ENCODE measurements at places on chromosomes 7 and 10. TPM values are rescaled to one million over a fixed set of nuclear protein-coding genes. Genes with fewer than 3 reads are reported as not detected.
A peak's percentile ranks its signal among the peaks of the same experiment; 100 is the strongest.

DNA sequence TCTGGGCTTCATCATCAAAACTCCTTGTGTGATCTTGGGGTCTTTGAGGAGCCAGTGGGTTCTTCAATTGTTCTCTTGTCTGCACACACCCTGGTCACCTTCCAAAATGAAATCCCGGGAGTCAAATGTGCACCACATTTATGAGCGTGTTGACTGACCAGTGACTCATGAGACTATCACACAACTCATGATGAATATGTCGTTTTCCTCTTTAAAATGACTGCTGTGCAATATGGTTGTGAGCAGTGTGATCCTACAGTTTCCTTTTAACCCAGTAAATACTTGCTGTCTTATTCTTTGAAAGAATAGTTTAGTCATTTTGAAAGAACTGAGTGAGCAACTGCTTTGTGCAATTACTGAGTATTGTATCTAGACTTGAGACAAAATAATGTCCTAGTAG, 149.2 kb downstream of the DYNC1I1 start:
- H3K4me1 ChIP-seq = peaks cover 9% of the 10 kb centered on the region
- no peaks in the 10 kb centered on the region for H3K36me3 ChIP-seq
- H3K4me3 ChIP-seq = no peak overlapping the region
- H3K27ac ChIP-seq = no peak overlapping the region
- no peak for DNase-seq

The INHBA gene
- 0.23 TPM for total RNA-seq

The KLHL7 gene
- 12.6 TPM for total RNA-seq

GRCh38 chr7:54785261-54785660, 26.2 kb upstream of the SEC61G start:
- DNase-seq = no peak
- H3K36me3 ChIP-seq = no peaks in the 10 kb centered on the region
- H3K4me1 ChIP-seq = peaks cover 2% of the 10 kb centered on the region
- H3K27ac ChIP-seq = no peak overlapping the region
- no peak overlapping the region for H3K4me3 ChIP-seq
- H3K27me3 ChIP-seq = no peaks in the 10 kb centered on the region

DNA sequence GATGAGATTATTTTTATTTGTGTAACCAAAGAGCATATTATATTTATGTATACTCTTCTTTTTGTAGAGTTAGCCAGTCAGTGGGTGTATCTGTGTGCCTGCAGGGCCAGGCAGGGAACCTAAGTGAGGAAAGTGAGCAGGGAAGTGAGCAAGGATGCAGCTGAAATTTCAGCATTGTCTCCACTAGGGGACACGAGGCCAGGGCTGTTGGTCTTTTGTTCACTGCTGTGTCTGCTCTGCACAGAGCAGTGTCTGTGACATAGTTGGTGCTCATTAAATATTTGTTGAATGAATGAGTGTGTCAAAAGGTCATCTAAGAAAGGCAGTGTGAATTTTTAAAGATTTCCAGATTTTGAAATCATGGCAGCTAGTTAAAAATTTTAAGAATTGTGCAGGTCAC, 51.8 kb downstream of the SUGCT start:
- H3K4me3 ChIP-seq = no peak overlapping the region
- no peaks in the 10 kb centered on the region for H3K27me3 ChIP-seq
- H3K36me3 ChIP-seq = peaks cover 4% of the 10 kb centered on the region
- H3K27ac ChIP-seq = no peak overlapping the region
- DNase-seq = no peak
- H3K4me1 ChIP-seq = no peaks in the 10 kb centered on the region

GRCh38 chr10:26479766-26480492, 41.8 kb downstream of the APBB1IP start:
- no peaks in the 10 kb centered on the region for H3K36me3 ChIP-seq
- DNase-seq = no peak
- peak overlapping the region; percentile 28 for H3K27ac ChIP-seq

The ADAMTS14 gene
- 0.09 TPM for total RNA-seq

The SPDYE3 gene
- not detected for total RNA-seq

GRCh38 chr7:138645284-138645683, 55.9 kb downstream of the SVOPL start:
- no peak overlapping the region for H3K4me3 ChIP-seq
- H3K36me3 ChIP-seq = no peaks in the 10 kb centered on the region
- H3K4me1 ChIP-seq = no peaks in the 10 kb centered on the region
- DNase-seq = no peak
- no peak overlapping the region for H3K27ac ChIP-seq

- H3K27me3 ChIP-seq = no peaks in the 10 kb centered on the region
- peak overlapping the region; percentile 62 for H3K27ac ChIP-seq
- DNase-seq = no peak
- H3K4me1 ChIP-seq = no peaks in the 10 kb centered on the region
- peaks cover 4% of the 10 kb centered on the region for H3K36me3 ChIP-seq
- no peak overlapping the region for H3K4me3 ChIP-seq
Measured at GRCh38 chr7:2757904-2758672, 70.1 kb downstream of the AMZ1 start.

DNA sequence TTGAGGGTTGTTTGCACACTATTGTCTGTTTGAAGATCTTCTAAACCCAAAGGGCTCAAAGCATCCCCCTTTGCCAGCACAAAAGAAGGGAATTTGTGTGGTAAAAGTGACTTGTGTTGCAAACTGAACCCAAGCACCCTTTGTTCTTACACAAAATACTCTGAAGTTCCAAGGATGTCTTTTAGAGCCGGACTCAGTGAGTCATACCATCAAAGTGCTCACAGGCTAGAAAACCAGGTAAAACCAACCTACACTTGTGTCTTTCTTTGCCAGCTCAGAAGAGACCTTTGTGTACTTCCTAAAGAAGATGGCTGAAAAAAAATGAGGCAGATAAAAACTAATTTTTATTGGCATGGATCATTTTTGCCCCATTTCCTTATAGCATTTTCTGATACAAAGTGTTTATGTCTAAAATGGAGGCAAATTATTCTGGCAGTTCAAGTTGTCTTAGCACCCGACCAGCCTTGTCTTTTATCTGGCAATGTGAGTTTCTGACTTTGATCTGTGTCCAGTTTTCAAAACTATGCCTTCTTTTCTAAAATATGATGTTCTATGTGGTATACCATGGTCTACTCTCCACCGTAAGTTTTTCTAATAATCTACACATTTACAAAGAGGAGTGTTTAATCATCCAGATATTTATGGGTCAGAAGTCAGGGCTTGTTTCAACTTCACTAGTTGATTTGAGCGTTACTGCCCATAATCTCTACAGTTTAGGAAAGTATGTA, 128.4 kb upstream of the FZD1 start:
- no peak for DNase-seq
- no peak overlapping the region for H3K27ac ChIP-seq
- H3K27me3 ChIP-seq = no peaks in the 10 kb centered on the region
- no peaks in the 10 kb centered on the region for H3K4me1 ChIP-seq
- no peak overlapping the region for H3K4me3 ChIP-seq

GRCh38 chr7:116798232-116798631, 64.2 kb upstream of the CAPZA2 start:
- H3K4me1 ChIP-seq = peaks cover 9% of the 10 kb centered on the region
- DNase-seq = no peak
- H3K27ac ChIP-seq = no peak overlapping the region
- H3K4me3 ChIP-seq = no peak overlapping the region
- H3K27me3 ChIP-seq = no peaks in the 10 kb centered on the region

DNA sequence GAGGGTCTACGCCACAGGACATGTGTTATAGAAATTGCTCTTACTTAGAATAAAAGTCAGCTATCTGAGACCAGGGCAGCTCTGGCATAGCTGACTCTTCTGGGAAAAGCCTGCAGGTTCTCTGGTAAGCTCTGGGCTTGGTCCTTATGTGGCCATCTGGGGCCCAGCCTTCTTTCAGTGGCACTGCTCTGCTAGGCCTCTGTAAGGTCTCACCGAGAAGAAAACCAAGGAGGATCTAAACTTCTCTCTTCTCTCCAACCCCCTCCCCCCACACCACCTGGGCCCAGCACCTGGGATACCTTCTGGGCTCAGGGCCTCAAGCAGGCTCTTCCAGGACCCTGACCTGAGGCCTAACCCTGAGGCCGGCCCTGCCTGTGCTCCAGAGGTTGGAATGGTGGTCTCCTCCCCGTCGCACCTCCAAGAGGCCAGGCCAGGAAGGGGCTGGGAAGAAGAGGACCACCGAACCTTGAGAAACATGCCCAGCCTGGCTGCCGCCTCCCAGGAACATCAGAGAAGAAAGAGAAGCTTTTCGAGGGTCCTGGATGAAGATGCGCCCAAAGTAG, 323.6 kb downstream of the GFRA1 start:
- DNase-seq = no peak
- no peaks in the 10 kb centered on the region for H3K36me3 ChIP-seq
- no peak overlapping the region for H3K27ac ChIP-seq
- H3K27me3 ChIP-seq = no peaks in the 10 kb centered on the region

The CHCHD2 gene
- 169 TPM for total RNA-seq

The HPS1 gene
- total RNA-seq = 19.9 TPM

The PAPSS2 gene
- 24.3 TPM for total RNA-seq

GRCh38 chr7:102262546-102262945, 24.1 kb upstream of the SH2B2 start:
- H3K27me3 ChIP-seq = no peaks in the 10 kb centered on the region

The STEAP1B gene
- total RNA-seq = 0.08 TPM

- H3K36me3 ChIP-seq = no peaks in the 10 kb centered on the region
- H3K27me3 ChIP-seq = no peaks in the 10 kb centered on the region
- H3K4me1 ChIP-seq = no peaks in the 10 kb centered on the region
- no peak overlapping the region for H3K27ac ChIP-seq
- H3K4me3 ChIP-seq = no peak overlapping the region
Measured at GRCh38 chr10:31143331-31143935, 111.8 kb upstream of the ZNF438 start.

The NEBL gene
- total RNA-seq = 1.3 TPM

DNA sequence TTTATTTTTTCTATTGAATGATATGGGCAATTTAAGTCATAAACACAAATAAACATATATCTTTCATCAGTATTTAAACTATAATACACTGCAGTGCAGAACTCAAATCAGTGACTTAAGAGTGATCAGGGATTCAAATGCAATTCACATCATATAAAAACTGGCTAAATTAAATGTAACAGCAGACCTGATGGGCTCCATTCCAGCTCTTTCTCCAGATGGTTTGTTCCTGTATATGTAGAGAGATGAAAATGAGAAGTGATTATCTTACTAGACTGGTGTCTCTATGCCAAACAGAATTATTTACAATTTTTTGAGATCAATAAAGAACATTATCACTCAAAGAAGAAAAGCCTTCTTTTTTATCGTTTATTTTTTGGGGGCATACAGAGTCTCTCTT, 568.8 kb upstream of the ADARB2 start:
- no peak for DNase-seq
- H3K27me3 ChIP-seq = peaks cover 3% of the 10 kb centered on the region
- H3K4me3 ChIP-seq = no peak overlapping the region
- H3K36me3 ChIP-seq = no peaks in the 10 kb centered on the region
- no peaks in the 10 kb centered on the region for H3K4me1 ChIP-seq

DNA sequence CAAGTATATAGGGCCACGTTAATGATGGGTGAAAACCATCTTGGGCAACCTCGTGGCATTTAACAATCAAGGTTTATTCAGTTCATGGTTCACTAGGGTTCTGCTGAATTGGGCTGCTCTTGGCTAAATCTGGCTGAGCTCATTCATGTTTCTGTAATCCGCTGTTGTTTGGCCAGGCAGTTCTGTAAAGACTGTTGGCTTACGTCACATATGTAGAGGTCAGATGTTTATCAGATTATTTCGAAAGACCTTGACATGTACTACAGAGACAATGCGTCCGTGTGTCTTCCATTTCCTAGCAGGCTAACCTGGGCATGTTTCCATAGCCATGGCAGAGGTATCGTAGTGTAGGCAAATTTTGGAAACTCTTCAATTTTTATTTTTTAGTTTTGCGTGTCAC, 190.0 kb upstream of the ZWINT start:
- no peak for DNase-seq
- H3K27me3 ChIP-seq = no peaks in the 10 kb centered on the region
- H3K4me3 ChIP-seq = no peak overlapping the region
- H3K4me1 ChIP-seq = no peaks in the 10 kb centered on the region
- H3K36me3 ChIP-seq = no peaks in the 10 kb centered on the region

- no peaks in the 10 kb centered on the region for H3K4me1 ChIP-seq
- no peak overlapping the region for H3K4me3 ChIP-seq
- H3K36me3 ChIP-seq = no peaks in the 10 kb centered on the region
- no peak overlapping the region for H3K27ac ChIP-seq
- DNase-seq = no peak
Measured at GRCh38 chr7:74598558-74598957, 59.0 kb upstream of the GTF2I start.

GRCh38 chr7:4836206-4836661, 25.6 kb downstream of the PAPOLB start:
- no peak overlapping the region for H3K4me3 ChIP-seq
- DNase-seq = no peak
- no peaks in the 10 kb centered on the region for H3K36me3 ChIP-seq
- no peaks in the 10 kb centered on the region for H3K27me3 ChIP-seq
- H3K4me1 ChIP-seq = no peaks in the 10 kb centered on the region
- H3K27ac ChIP-seq = no peak overlapping the region

The CHST3 gene
- total RNA-seq = 1.1 TPM

The TBX20 gene
- 0.75 TPM for total RNA-seq

The GTF2IRD1 gene
- total RNA-seq = 3.3 TPM

- H3K27me3 ChIP-seq = no peaks in the 10 kb centered on the region
- DNase-seq = no peak
- no peak overlapping the region for H3K27ac ChIP-seq
- H3K36me3 ChIP-seq = no peaks in the 10 kb centered on the region
- H3K4me3 ChIP-seq = no peak overlapping the region
Measured at GRCh38 chr10:70374775-70375614, 7.4 kb downstream of the LRRC20 start.

GRCh38 chr10:110546077-110546476, 21.4 kb upstream of the SMC3 start:
- no peak overlapping the region for H3K27ac ChIP-seq
- DNase-seq = no peak
- no peaks in the 10 kb centered on the region for H3K27me3 ChIP-seq
- no peaks in the 10 kb centered on the region for H3K36me3 ChIP-seq

DNA sequence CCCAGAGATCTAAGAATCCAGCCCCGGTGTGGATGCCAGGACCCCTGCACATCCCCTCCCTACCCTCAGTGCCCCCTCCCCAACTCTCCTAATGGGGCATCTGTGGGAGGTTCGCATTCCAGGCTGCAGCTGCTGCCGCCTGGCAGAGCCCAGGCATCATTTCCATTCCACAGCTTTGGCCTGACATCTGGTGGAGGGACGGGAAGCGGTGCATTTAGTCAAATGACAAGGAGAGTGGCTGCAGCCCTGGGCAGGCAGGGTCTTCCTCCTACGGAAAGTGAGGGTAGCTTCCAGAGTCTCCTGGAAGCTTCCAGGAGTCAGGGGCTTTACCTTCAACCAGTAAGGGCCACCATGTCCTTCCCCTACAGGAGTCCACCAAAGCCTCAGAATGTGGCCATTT, 30.8 kb downstream of the PRLHR start:
- DNase-seq = no peak
- H3K4me1 ChIP-seq = no peaks in the 10 kb centered on the region
- no peak overlapping the region for H3K27ac ChIP-seq
- no peaks in the 10 kb centered on the region for H3K27me3 ChIP-seq
- H3K4me3 ChIP-seq = no peak overlapping the region
- no peaks in the 10 kb centered on the region for H3K36me3 ChIP-seq

- H3K4me3 ChIP-seq = no peak overlapping the region
- no peak overlapping the region for H3K27ac ChIP-seq
Measured at GRCh38 chr7:103810112-103810744, 179.2 kb downstream of the RELN start.

The C10orf143 gene
- total RNA-seq = 0.14 TPM

The ITPRIP gene
- 7.7 TPM for total RNA-seq

Data from liver (tissue), 10 donors.